ENCODE measurements at places on chromosomes 2 and 18.

- no peak for DNase-seq
Measured at GRCh38 chr2:7262727-7263126, 345.5 kb downstream of the RNF144A start.

DNA sequence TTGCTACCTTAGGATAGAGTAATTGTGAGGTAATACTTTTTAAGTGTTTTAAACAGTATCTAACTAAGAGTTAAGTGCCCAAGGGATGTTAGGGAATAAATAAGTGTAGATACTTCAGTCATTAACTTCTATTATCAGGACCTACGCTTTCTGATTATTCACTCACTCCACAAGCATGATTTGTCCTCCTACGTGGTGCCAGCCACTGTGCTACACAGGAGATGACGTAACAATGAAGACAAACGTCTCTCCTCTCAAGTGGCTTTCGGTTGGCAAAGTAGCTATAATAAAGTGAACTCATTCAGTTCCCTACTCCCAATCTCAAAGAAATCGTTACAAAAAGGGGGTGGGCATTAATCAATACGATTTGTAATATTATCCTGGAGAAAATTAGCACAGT lies 100.9 kb upstream of the SETBP1 start:
- no peak for DNase-seq

GRCh38 chr2:103738606-103739005 lies 976.8 kb downstream of the TMEM182 start:
- no peak for DNase-seq

- no peak for DNase-seq
Measured at GRCh38 chr2:120543899-120544298, 191.8 kb upstream of the GLI2 start.

- no peak for DNase-seq
Measured at GRCh38 chr2:120898496-120898895, 162.8 kb downstream of the GLI2 start.

DNA sequence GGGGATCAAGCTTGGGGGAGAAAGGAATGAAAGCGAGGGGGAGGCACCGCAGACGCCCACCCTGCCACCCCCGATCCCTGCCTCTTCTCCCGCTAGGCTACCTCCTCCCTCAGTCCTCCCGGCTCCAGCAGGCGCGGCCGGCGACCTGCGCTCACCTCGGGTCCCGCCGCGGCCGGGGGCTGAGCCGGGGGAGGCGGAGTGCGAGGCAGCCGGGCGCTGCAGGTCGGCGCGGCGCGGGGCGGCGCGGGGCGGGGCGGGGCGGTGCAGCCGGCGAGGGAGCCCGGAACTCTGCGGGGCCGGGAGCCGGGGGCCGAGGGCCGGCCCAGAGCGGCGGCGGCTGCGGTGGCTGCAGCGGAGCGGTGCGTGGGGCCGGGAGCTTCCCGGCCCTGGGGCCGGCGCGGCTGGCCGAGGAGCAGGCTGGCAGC lies 477 bp downstream of the ACVR1 start:
- peak; percentile 55 for DNase-seq

DNA sequence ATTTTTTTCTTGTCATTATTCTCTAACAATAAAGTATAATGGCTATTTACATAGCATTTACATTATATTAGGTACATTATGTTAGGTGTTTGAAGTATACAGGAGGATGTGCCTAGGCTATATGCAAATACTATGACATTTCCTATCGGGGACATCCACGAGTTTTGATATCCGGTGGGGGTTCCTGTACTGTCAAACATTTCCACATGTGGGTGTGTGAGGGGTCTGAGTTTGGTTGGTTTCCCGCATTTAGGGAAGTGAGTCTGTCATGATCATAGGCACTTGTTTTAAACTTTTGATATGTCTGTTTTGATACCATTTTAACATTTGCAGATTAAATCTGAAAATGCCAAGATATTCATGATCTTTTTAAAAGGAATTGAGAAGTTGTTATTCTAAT lies 76.0 kb downstream of the CEP192 start:
- no peak for DNase-seq

DNA sequence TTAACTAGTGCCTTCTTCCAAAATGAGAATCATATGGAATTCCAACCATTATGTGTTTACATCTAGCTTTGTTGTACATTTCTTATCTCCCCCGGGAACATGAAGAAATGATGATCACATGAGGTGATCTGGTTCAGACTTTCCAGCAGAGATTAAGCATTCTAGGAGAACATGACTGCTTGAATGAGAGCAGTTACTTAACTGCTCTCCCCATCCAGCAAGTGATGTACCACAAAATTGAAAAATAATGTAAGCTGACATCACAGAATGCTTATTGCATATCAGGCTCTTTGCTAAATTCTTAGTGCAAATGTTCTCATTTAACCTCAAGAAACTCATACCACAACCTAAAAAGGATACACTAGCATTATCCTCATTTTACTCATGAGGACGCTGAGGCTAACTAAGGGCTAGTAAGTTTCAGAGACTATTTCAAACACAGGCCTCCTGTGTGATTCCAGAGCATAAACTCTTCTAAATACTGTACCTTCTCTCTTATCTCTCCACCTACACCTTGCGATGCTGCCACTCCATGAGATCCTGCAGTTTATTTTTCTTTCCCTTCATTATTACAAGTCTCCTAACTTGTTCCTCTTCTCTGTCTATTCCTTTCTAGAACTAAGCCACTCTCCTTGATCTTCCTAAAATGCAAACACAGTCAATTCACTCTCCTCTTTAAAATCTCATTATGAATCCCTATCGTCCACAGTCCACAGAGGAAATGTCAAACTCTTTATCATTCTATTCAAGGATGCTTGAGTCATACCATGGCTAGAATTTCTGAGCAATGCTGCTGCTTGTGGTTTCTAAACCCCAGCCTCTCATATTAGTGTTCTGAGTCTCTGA lies 1224.8 kb upstream of the ZEB2 start:
- no peak for DNase-seq

DNA sequence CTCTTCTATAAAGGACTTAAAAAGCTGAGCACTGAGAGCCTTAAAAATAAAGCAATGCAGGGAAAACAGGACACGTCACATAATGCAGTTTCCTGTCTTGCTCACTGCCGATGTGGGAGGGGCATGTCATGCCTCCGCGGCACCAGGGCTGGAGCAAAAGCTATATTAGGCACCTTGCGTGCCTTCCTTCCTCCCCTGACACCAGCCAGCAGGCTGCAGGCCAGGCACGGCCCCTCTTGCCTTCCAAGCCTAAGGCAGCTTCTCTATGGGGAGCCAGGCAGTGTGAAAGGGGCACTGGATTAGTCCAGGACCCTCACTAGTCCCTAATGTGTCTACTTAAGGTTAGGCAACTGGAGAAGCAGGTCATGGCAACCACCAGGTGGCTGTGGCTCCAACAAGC lies 26.3 kb downstream of the MRPL35 start:
- DNase-seq = no peak

DNA sequence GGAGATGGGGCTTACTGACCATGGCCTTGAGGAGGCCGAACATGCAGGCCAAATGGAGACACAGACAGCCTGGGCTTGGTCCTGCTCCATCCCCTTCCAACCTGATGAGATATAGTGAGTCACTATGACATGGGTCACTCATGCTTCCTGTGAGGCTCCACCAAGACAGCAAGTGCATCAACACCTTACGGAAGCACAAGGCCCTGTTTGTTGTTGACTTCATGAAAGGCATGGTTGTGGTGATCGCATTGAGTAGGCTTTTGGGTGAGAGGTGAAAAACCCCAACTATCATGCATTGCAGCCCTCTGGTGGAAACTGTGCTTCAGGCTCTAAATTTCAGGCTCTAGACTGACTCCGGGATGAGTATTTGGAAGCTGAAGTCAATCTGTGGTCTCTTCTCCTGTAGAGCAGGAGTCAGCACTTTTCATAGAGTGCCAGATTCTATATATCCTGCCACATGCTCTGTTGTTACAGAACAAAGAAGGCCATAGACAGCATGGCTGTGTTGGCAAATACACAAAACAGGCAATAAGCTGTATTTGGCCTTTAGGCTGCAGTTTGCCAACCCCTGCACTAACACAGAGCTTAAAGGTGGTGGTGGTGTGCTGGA lies 10.1 kb downstream of the IL37 start:
- no peak for DNase-seq

GRCh38 chr2:236366397-236366796 lies 102.2 kb upstream of the ASB18 start:
- no peak for DNase-seq

DNA sequence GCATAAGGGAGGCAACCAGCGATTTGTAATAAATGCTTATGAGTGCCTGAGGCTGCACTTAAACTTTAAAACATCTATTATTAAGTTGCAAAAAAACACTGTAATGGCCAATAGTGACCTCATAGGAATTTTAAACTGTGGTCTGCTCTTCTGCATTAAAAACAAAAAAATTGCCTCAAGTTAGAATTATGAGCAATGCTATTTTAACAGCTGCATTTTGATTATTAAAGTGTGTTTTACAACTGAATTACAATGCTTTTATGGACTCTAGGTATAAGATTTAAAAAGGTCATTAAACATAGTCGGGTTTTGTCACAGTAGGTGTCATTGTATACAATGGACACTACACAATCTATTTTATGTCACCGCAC lies 528.7 kb upstream of the FANCL start:
- no peak for DNase-seq

DNA sequence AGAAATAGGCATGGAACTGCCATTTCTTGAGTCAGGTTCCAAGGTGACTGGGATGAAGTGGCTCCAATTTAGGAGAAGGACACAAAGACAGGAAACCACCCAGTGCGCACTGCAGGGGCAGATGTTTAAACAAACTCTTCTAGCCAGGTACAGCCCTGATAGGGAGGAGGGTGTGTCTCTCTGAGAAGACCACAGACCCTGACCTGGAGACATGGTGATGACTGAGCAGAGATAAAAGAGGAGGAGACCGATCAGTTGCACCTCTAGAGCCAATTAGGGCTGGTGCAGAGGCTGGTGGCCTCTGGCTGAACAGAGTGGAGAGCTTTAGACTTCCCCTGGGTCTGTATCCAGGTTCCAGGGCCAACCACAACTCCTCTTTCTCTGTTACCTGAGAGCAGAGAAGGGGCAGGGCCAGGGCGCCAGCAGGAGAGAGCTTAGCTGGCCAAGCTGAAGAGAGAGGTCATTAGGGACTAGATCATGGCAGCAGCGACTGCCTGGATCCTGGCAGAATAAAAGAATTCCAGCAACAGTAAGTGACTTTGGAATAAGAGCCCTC lies 5.4 kb upstream of the SPOPL start:
- no peak for DNase-seq

- no peak for DNase-seq
Measured at GRCh38 chr2:171745141-171745540, 57.9 kb downstream of the DYNC1I2 start.

DNA sequence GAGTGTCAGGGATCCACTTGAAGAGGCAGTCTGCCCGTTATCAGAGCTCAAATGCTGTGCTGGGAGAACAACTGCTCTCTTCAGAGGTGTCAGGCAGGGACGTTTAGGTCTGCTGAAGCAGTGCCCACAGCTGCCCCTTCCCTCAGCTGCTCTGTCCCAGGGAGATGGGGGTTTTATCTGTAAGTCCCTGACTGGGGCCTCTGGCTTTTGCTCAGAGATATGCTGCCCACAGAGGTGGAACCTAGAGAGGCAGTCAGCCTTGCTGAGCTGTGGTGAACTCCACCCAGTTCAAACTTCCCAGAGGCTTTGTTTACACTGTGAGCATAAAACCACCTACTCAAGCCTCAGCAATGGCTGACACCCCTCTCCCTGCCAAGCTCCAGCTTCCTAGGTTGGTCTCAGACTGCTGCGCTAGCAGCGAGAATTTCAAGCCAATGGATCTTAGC lies 38.1 kb downstream of the PLEK start:
- DNase-seq = no peak

- no peak for DNase-seq
Measured at GRCh38 chr18:70956554-70956953, 667.7 kb downstream of the SOCS6 start.

DNA sequence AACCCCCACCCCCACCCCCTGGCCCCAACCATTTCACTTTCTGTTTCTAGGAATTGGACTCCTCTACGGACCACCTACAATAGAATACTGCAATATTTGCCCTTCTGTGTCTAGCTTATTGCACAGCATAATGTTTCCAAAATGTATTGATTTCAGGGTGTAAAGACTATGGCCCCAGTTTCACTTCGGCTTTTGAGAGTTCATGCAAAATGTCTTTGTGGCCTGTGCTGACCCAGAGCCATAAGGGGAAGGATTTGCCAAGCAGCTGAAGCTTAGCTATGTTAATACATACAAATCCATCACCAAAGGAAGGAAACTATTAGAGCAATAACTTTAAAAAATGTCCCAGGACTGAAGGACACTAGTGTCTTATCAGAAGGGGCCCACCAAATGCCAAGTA lies 11.2 kb upstream of the ATP9B start:
- no peak for DNase-seq

- no peak for DNase-seq
Measured at GRCh38 chr2:54539683-54540082, 83.6 kb downstream of the SPTBN1 start.

- no peak for DNase-seq
Measured at GRCh38 chr2:205161156-205161839, 521.0 kb upstream of the NRP2 start.

GRCh38 chr18:68244786-68245185 lies 470.1 kb downstream of the TMX3 start:
- DNase-seq = no peak

GRCh38 chr18:67525328-67526099 lies 9.0 kb upstream of the DSEL start:
- DNase-seq = no peak

GRCh38 chr2:237016121-237016915 lies 69.4 kb upstream of the COPS8 start:
- no peak for DNase-seq

DNA sequence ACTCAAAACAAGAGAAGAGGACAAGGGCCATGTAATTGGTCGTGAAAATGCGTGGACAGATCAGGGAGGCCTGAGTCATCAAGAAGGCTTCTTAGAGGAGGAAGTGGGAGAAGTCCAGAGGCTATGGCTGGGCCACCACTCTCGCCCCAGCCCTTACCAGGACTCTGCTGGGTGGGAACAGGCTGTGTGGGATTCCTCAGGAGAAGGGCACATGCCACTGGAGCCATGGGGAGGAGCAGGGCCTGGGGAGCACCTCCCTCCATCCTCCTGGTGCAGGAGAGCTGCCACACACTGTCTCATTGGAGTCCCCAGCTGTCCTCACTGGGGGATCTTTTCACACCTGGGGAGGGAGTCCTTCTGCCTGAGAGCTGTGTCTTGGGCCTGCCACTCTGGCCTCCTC lies 9.4 kb upstream of the RALB start:
- DNase-seq = no peak

DNA sequence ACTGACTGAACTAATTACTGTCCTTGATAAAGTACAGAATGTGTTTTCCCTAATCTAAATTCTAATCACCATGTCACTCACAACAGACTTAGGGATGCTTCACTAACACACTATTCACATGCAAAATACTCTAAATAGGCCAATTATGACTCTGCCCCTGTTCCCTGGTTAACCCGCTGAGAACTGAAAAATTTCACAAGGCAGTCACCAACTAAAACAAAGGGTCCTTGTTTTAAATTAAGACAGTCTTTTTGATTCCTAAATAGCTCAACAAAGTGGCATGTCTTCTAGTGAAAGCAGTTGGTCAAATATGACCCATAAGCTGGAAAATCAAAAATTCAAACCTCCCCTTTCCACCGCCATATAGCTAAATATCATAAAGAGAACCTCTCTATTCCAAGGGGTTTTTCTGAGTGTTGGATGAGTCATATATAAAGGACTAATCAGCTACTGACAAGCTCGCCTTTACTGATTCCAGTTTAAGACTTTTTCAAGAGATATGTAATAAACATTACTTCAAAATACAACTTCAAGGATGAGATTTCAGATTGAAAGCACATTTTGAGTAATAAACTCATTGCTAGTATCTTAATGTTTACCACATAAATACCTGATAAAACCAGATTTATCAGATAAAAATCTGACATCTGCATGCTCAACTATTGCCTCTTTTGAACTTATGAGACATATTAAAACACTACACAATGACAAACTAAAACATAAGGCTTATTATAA lies 235.8 kb downstream of the TCF4 start:
- DNase-seq = no peak
